HT1080 (cell line): ENCODE measurements at places on chromosomes 16 and 17. TPM values are rescaled to one million over a fixed set of nuclear protein-coding genes. Genes with fewer than 3 reads are reported as not detected.
A peak's percentile ranks its signal among the peaks of the same experiment; 100 is the strongest.

CAPNS2 gene
- total RNA-seq = 0.08 TPM in 1 of 2 replicates, not detected in the other

SDR42E1 gene
- 4.6 and 5.9 TPM in 2 replicates for total RNA-seq

DNA sequence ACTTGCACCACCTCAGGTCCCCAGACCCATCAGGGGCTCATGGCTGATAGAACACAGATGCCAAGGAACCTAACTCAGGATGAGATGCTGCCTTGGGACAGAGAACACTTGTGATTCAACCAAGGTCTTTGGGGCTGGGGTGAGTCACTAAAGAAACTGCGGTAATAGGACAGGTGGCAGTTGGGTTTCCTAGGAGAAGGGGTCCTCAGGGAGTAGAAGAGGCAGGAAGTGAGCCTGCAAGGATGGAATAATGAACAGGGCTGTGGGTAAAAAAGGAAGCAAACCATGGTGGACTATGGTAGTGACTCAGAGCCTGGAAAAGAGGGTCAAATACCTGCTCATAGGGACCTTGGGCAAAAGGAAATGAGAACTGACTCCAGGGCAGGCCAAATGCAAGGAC lies 6.5 kb upstream of the PNPO start:
- peak; percentile 98 for DNase-seq

GRCh38 chr16:76114681-76115080 lies 162.5 kb upstream of the CNTNAP4 start:
- DNase-seq = no peak

- DNase-seq = peak; percentile 64
Observed at GRCh38 chr17:69523244-69523861, 108.9 kb downstream of the MAP2K6 start.

- peak; percentile 44 for DNase-seq
Observed at GRCh38 chr16:12546918-12547607, 256.6 kb downstream of the CPPED1 start.

DNA sequence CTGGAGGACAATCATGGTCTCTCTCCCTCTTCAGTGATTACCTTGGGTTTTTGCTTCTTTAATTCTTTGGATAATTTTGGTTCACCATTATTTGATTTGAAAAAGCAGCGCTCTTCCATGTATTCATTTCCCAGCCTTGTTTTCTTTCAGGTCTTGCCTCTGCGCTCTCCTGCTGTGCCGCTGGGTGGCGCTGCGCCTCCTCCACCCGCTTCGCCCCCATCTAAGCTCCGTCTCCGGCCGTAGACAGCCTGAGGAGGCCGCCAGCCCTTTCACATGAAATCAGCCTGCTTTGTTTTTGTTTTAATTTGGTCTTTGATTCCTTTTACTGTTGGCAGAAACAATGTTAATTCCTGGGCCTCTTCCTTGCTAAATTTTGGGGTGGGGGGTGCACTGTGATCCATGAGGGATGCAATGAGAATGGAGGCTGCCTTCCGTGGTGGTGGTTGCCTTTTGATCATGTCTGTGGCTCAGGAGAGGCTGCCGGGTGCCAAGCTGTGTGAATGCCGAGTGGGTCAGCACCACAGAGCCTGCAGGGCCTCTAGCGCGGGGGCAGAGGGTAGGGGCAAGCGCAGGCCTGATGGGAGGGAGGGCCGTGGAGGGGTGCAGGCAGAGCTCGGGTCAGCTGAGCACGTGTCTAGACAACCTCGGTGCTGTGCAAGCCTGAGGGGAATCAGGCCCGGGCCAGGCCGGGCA lies 64.1 kb downstream of the PLD6 start:
- peak; percentile 39 for DNase-seq
